ENCODE measurements at places on chromosomes 16 and 17.

GRCh38 chr16:9092282-9092977 lies 986 bp downstream of the HAPSTR1 start:
- DNase-seq, result peak; percentile 55

DNA sequence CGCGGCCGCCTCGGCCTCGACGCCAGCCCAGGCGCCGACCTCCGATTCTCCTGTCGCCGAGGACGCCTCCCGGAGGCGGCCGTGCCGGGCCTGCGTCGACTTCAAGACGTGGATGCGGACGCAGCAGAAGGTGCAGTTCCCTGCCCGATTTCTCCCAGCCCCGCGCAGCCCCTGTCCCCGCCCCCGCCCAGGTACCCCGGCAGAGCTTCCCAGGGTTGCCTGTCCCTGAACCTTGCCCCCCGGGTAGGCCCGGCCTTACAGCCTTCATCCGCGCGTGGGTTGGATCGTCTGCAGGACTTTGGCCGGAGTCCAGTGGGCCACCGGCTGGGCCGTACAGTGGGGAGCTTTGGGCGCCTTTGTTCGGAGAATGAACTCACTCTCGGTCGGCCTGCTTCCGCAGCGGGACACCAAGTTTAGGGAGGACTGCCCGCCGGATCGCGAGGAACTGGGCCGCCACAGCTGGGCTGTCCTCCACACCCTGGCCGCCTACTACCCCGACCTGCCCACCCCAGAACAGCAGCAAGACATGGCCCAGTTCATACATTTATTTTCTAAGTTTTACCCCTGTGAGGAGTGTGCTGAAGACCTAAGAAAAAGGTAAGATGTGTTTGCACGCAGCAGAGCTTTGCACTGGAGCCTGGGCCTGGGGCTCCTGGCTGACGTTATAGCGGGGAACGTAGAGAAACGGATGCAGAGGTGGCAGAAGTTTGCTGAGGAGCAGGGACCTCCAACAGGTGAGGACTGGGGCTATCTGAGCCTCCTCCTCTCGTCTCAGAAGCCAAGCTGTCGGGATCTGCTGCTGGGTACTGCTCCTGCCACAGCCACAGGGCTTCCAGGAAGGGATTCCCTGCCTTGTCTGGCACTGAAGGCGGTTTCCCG lies 593 bp downstream of the GFER start:
- DNase-seq, result no peak

- no peak for DNase-seq
Measured at GRCh38 chr16:48950184-48950583, 331.5 kb downstream of the CBLN1 start.

DNA sequence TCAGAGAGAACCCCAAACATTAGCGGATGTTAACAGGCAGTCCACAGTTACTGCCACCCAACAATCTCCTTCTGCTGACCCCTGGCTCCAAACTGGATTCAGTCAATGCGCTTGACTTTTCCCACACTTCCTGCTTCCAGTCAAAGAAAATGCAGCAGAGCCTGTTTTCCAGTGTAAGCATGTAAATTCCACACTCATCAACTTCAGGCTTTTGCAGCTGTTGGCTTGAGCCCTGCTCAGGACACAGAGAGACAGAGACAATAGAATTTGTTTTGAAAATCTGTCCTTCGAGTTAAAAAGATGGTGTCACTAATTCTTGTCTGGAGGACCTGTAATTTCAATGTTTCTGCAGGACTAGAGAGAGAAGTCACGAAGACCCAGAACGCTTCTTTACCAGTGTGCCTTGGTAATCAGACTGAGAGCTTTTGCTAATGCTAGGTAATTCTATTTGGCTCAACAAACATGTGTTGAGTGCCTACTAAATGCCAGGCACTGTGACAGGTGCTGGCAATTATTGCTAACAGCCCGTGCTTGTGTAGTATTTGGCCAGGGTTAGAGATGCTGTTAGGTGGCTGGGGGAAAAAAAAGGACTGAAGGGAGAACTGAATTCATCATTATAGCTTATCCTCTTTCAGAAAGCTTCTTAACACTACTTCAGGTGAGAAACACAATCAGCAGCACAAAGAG lies 32.5 kb downstream of the HOXB1 start:
- DNase-seq, result no peak

- no peak for DNase-seq
Measured at GRCh38 chr16:85254921-85255320, 142.6 kb upstream of the CIBAR2 start.

GRCh38 chr17:56393156-56393555 lies 200.3 kb upstream of the NOG start:
- no peak for DNase-seq

GRCh38 chr17:48754500-48755261 lies 26.1 kb upstream of the HOXB13 start:
- DNase-seq, result no peak

- no peak for DNase-seq
Measured at GRCh38 chr17:30468465-30468864, 8.7 kb upstream of the GOSR1 start.

- DNase-seq, result no peak
Measured at GRCh38 chr16:3349175-3349574, 6.5 kb upstream of the OR2C1 start.

DNA sequence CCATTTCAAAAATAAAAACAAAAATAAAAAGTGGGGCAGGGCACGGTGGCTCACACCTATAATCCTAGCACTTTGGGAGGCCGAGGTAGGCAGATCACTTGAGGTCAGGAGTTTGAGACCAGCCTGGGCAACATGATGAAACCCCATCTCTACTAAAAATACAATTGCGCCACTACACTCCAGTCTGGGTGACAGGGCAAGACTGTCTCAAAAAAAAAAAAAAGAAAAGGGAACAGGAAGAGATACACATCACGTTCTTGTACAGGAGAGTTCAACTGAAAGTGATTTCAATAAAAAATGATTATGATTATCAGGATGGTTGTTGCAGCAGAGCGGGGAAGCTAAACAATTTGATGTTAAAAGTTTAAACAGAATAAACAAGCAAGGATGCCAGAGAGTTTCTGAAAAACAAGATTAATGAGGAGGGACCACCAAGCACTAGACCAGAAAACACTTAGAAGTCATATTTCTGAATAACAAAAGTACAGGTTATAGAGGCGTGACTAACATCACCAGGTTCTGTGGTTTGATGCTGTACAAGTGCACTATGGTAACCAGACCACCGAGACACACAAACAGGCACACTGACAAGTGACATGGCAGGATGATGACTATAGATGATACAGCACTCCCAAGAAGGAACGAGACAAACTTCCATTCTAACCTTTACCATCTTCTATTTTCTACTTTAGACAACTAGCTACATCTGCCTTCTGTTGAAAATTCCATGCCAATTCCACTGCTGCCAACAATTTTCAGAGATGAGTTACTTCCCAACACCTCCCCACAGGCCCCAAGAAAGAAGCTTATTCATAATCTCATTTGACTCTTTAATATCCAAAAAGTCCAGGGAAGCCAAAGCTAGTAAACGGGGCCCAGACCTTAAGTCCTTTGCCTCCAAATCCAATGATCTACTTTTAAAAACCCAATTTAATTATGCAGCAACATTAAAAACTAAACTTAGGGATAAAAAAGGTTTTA lies 11.8 kb downstream of the DNAJA2 start:
- DNase-seq, result no peak

DNA sequence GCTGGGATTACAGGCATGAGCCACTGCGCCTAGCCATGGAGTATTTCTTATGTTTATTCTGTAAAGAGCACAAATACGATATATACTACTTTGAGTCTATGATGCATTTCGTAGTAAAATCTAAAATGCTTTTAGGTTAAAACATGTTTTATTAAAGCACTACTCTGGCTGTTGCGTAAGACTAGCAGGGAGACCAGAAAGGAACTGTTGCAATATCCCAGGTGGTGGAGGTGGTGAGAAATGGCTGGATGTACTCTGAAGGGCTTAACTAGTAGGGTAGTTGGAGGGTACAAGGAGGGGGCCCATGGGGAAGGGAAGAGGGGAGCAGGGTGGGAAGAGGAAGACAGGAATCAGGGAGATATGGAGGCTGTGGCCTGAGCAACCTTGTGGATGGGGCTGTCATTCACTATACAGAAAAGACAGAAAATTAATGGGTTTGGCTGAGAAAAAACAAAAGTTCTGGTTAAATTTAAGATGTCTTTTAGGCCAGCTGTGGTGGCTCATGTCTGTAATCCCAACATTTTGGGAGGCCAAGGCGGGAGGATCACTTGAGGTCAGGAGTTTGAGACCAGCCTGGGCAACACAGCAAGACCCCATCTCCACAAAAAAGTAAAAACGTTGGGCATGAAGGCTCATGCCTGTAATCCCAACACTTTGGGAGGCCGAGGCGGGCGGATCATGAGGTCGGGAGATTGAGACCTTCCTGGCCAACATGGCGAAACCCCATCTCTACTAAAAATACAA lies 35.8 kb downstream of the ST3GAL2 start:
- DNase-seq, result no peak

DNA sequence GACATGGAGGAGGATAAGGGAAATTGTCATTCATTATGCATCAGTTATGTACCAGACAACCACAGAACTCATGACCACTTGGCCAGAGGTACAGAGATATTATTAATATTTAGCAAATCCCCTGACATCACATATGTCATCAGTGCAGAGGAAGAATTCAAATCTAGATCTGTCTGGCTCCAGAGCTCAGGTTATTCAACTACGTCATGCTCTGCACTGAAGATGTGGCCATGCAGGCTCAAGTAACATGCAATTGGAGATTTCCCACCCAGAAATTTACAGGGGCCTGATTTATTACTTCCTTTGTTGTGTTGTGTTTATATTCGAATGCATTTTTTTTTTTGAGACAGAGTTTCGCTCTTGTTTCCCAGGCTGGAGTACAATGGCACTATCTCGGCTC lies 224.3 kb downstream of the HS3ST4 start:
- no peak for DNase-seq

DNA sequence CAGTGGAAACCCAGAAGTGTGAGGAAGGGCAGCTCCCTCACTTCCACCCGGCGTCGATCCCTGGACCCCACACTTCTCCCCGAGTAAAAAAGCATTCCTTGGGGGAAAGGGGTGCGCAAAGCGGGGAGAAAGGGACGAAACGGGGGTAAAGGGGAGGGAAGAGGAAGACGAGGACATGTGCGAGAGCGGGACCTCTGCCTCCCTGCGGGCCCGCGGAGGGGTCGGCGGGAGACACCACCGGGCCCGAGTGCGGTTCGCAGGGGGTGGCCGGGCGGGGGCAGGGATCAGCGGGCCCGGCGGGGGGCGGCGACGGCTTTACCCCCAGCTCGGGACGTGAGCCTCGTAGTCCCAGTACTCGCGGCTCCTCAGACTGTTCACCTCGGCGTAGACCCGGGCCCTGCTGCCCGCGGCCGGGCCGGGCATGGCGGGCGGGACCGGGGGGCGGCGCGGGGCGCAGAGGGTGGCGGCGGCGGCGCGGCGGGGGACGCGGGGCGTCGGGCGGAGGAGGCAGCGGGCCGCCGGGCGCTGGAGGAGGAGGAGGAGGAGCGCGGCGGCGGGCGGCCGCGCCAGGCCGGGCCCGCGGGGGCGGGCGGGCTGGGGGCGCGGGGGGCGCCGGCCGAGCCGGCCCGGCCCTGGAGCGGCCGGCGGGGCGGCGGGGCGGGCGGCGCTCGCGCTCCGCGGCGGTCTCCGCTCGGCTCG lies 443 bp downstream of the CSNK2A2 start:
- DNase-seq, result peak; percentile 39

GRCh38 chr16:4351880-4352279 lies 759 bp upstream of the PAM16 start:
- DNase-seq, result no peak

DNA sequence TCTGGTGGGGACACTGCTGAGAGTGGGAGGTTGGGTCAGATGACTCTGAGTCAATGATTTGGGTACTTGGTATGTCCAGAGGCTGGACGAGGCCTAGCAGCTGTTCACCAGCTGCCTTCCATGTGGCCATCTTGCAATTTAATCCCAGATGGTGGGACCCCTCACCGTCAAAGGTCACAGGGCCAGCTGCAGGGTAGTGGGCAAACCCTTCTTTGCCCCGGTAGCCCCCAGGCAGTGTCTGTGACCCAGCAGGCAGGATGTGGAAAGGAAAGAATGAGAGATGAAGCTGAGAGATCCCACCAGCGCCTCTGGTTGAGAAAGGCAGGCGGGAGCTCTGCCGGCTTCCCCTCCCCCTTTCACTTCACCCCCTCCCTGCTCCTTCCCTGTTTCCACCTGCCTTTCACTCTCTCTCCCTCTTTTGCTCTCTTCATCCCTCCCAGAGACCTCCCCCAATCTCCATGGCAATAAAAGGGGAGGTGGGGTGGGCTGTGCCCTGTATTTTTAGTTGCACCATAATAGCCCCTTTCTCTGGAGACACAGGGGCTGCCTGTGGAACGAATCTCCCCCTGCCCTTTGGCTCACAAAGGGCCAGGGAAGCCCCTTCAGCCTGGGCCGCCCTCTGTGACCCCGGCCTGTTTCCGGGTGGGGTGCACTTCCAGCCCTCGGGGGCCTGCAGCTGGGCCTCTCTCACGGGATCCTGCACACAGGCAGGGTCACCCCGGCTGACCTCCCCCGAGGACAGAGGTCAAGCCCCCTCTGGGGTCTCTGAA lies 20.2 kb downstream of the CDK5RAP3 start:
- no peak for DNase-seq

GRCh38 chr17:69981441-69981840 lies 93.6 kb upstream of the KCNJ16 start:
- no peak for DNase-seq

- no peak for DNase-seq
Measured at GRCh38 chr17:17056156-17056539, 13.9 kb downstream of the MPRIP start.

DNA sequence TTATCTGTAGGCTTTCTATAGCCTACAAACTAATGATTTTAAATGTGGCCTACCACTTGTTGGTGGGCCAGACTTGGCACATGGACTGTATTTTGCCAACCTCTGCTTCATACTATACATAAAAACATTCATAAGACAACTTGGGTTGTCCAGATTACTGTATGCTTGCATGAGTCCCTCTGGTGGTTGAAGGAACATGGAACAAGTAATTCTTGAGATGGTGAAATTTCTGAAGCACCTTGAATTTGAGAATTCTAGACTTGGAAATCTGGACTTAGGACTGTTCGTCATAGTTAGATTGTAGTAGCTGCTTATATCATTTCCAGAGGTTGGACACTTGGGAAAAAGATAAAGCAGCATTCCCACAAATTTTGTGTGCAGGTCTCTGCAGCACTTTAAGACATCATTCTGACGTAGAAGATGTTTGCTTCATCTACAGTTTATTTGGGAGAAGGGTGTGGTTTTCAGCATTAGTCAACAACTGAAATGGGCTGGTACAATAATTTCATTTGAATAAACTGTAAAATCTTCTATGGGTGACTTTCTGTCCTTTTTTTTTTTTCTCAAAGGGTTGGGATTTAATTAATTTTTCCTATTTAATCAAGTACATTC lies 31.2 kb downstream of the NFATC3 start:
- DNase-seq, result peak; percentile 29

DNA sequence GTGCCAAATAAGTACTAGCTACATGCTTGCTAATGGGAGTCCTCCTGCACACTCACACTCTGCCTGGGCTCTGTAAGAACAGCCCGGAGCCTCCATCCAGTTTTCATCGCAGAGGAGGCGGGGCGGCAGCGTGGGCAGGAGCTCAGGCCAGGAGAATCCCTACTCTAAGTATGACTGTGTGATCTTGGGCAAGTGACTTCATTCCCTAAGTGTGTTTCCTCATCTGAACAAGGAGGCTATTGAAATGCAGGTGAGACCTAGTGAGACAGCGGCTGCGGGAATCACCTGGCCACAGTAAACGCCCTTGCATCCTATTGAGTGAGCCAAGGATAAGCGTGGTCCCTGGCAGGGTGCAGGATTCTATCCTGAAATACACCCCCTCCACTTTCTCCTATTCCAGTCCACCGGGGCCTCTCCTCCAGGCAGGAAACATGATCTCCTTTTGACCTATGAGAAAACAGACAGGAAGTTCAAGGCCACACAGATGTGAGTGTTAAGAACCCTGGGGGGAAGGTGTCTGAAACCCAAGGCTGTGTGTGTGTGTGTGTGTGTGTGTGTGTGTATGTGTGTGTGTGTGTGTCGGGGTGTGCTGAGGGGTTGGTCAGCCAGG lies 5.2 kb upstream of the RAI1 start:
- no peak for DNase-seq
